Right renal cortex interstitium (tissue), 3 donors: ENCODE measurements at places on chromosomes 4 and X. TPM values are rescaled to one million over a fixed set of nuclear protein-coding genes. Genes with fewer than 3 reads are reported as not detected.

- no peak for DNase-seq
These were observed 126.1 kb downstream of the ARHGEF9 start for GRCh38 chrX:63658920-63659319.

DNA sequence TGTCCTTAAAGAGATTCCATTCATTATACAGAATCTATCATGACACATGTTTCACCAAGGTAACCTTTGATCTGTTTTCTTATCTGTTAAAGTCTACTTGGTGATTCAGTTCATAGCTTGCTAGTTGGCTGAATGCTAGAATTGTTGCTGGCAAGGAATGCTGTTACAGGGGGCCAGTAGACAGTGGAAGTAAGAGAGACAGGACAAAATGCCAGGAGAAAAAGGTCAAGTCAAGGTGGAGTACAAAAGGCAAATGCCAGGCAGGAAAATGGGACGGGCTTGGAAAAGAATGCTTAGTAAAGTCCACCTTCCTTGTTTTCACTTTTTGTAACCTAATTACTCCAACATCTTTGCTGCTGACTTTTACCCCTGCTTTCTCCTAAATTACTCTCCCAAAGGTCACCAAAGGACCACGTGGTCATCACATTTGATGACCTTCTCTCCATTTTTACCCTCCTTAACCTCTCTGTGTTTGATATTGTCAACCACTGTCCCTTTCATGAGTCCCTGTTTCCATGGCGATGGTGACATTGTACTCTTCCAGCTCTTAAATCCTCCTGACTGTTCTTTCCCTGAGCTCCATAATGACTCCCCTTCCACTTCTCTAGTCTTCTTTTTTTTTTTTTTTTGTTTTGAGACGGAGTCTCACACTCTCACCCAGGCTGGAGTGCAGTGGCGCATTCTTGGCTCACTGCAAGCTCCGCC, 24.5 kb upstream of the TAPT1 start:
- DNase-seq: no peak

DNA sequence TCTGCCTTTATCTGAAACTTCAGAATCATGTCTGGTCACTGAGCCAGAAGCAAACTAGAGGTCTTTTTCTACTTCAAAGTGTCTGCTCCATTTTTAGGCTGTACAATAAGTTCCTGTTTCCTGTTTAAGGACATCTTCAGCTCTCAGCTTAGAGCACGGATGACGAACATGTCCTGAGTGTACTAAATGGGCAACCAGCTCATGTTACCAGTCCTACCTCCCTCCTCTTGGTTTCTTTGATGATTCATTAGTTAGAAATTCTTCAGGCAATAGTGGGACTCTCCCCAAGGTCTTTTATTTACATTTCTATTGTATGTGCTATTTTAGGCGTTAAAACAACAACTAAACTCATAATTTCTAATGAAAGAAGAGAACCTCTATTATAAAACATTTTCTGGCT, 58.0 kb downstream of the ENPEP start:
- no peak for DNase-seq

DNA sequence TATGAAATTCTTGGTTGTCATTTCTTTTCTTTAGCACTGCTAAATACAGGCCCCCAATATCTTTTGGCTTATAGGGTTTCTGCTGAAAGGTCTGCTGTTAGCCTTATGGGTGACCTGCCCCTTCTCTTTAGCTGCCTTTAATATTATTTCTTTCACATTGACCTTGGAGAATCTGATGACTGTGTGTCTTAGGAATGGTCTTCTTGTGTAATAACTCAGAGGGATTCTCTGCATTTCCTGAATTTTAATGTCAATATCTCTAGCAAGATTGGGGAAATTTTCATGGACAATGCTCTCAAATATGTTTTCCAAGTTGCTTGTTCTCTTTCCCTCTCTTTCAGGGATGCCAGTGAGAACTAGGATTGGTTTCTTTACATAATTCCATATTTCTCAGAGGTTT, 292.4 kb downstream of the SLC7A11 start:
- no peak for DNase-seq

The RAB9B gene
- 2.7 TPM for polyA plus RNA-seq

The PWWP3B gene
- polyA plus RNA-seq: 3.3 TPM

The FHIP1A gene
- polyA plus RNA-seq: 4.8 TPM

The LNX1 gene
- polyA plus RNA-seq: 17.0 TPM
